Activated T-cell treated with anti-CD3 and anti-CD28 coated beads for 4 hours (primary cell): ENCODE measurements at places on chromosomes 1 and 21.

DNA sequence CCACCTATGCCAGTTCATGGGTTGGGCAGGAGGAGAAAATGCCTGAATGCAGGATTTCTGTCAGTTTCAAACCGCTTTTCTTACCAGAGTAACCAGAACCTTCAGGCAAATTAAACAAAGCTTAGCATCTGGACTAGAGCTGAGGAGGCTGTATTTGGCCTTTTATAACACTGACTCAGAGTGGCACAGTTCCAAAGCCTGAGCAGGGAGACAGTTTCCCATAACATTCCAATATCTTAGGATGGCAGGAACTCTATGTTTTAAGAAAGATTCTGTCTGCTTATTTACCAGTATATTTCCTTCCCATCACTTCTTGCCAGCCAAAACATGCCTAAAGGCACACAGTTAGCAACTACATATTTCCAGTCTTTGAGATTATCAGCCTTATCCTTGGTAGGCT lies 46.8 kb downstream of the UBR4 start:
- no peak for DNase-seq

GRCh38 chr1:153921080-153921802 lies 1.5 kb downstream of the GATAD2B start:
- DNase-seq: no peak

DNA sequence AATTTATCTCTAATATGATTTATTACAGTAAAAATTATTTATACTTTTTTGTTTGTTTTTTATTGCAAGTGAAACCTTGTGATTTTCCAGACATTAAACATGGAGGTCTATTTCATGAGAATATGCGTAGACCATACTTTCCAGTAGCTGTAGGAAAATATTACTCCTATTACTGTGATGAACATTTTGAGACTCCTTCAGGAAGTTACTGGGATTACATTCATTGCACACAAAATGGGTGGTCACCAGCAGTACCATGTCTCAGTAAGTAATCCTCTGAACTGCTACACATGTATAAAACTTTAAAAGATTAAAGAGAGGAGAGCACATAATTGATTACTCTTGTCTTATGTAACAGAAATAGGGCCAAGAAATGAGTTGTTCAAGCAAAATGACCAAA lies 4.5 kb downstream of the CFHR3 start:
- DNase-seq: no peak

GRCh38 chr1:40712405-40712944 lies 21.0 kb downstream of the NFYC start:
- no peak for DNase-seq

DNA sequence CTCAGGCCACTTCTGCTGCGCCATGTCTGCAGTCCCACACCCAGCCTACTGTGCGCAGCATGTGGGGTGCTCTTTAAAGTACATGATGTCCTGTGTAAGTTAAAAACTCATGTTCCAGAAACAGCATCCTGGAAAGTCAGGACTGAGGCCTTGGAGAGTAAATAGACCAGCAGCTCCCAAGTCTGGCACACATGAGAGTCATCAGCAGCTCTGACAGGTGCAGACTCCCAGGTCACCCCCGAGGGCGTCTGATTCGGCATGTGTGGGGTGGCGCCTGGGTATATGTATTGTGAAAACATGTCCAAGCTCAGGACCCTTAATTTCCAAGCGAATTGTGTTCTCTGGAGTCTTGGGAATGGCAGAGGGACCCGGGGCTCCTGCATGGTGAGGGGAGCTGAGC lies 120.1 kb upstream of the RUNX3 start:
- DNase-seq: no peak

GRCh38 chr1:219266524-219266923 lies 92.8 kb downstream of the LYPLAL1 start:
- DNase-seq: no peak

DNA sequence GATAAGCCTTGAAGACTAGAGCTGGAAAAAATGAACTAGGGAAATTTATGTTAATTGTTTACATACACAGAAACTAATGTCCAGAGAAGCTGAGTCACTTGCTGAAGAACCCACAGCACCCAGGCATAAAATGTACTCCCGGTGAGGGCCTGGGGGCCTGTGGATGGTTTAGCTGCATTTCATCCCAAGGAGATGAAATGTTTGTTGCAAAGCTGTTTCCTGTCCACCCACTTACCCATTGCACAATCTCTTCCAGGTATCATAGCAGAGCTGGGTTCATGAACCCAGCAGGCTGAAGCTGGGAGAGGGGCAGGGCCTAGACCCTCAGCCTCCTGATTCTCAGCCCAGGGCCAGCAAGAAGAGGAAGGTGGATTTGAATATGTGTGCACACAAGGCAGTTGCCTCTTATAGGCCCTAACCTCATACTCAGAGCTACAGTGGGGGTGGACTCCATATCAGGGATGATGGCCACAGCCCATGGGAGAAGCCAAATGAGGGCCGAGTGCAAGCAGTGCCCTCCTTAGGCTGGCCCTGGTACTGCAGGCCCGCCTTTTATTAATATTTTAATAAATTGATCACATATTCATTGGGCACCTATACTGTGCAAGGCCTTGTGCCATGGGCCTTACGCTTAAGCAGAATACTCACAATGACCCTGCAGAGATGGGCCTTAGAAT lies 110.8 kb downstream of the LACTBL1 start:
- DNase-seq: no peak

DNA sequence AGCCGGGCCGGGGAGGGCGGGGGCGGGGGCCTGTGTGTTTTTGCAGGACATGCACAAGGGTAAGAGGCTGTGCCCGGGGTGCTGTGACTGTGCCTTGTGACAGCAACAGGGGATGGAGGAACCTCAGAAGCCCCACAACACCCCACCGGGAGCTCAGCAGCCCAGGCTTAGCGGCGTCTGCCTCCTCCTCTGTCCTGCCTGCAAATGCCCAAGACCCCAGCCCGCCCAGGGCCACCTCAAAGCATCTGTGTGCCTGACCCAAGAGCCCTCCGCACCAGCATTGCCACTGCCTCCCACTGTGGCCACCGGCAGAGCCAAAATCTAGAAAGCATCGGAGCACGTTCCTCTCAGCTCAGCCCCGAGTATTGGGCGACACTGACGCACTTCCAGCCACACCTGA lies 2.7 kb upstream of the ACTRT2 start:
- no peak for DNase-seq

- no peak for DNase-seq
These were observed 34.4 kb upstream of the COP1 start for GRCh38 chr1:176241385-176242015.

- DNase-seq: no peak
These were observed 31.1 kb downstream of the CNST start for GRCh38 chr1:246597340-246597739.

DNA sequence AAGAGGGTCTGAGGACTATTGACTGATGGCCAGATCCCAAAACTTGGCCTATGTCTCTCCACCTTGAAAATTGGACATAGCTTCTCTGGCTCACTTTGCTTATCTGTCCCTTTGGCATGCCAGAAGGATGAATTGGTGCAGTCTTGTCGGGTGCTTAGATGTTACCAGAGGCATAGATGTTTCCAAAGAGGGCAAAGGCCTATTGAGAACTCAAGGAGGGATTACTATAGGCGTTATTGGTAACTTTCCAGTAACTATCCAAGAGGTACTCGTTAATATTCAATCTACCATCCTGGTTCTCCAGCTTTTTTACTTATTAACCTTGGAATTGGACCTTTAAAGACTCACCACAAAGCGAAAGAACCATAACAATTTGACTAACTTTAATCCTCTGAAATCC lies 368.3 kb upstream of the ESRRG start:
- DNase-seq: no peak

DNA sequence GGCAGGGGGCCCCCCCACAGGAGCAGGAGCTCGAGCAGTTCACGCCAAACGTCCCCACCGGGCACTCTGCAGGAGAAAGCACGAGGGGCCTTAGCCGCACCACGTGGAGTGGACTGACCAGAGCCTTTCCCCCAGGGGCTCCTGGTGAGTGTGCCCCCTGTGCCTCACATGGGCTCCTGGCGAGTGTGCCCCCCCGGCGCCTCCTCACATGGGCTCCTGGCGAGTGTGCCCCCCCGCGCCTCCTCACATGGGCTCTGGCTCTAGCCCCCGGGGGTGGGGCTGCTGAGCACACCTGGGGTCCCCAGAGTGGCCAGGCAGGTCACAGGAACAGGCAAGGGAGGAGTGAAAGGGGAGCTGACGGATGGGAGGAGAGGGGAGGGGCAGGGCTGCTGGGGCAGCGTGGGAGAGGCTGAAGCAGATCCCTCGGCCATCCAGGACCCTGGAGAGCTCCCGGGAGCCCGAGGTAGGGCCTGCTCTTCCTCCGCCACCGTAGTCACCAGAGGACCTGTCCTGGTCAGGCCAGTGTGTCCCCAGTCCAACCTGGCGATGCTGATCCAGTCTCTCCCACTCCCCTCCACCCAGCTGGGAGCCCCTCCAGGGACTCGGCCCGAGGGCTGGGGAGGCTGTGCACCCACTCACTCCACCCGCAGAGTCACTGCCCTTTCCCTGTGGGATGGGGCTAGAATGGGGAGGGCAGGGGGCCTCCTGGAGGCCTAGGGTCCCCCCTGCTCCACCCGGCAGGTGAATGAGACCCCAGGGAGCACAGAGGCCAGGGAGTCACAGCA lies 47.6 kb downstream of the ARHGEF16 start:
- DNase-seq: no peak

GRCh38 chr1:94607398-94607797 lies 65.8 kb upstream of the F3 start:
- DNase-seq: no peak

GRCh38 chr1:52628614-52629324 lies 4.2 kb upstream of the SHISAL2A start:
- DNase-seq: no peak

DNA sequence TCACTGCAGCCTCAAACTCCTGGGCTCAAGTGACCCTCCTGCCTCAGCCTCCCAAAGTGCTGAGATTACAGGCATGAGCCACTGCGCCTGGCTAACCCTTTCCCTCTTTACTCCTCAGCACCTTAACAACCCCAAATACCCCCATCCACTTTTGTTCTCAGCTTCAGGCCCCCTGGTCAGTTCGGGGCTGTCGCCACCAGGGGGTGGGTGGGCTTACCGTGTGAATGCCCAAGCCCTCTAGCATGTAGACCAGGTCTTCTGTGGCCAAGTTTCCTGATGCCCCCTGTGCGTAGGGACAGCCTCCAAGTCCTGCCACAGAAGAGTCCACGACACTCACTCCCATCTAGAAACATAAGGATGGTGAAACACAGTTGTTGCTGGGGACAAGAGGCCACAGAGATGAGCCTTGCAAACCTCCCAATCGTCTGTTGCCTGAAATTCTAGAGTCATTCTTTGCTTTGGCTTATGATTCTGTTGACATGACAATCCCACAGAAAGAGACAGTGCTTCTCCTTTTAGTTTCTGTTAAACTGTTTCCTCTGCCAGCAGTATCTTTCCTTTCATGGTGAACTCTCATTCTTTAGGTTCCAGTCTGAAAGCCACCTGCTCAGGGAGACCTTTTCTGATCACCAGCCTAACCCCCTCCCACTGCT lies 3.8 kb upstream of the GALE start:
- DNase-seq: no peak

DNA sequence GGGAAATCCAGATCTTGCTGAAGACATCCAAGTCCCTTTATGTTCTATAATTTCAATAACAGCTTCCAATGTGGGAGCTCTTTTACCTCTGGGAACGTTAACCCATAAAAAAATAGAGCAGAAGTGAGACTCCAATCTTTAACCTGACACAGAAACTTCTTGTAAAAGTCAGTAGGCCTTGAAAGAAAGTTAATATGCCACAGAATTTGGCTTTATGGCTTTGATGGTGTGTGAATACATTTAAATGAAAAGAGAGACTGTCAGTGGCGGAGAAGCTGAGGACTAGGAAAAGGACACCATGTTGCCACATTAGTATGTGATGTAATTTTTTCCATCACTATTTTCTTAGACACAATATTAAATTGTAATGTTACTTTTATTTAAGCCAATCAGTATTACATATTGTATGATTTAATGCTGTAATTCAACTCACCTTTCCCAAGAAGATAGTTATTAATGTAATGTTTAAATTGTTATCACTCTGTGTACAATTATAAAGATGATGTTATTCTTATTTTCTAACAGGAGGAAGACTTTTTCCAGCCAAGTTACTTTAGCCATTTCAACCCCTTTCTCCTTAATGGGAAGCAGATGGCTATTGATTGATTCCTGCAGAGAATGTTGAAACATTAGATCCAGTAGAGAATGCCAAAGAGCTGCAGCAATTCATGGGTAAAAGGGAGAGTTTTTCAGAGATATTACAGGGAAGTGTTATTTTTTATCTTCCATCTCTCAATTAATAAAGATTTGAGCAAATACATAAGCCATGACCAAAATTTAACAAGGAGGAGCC lies 17.5 kb upstream of the CLDN8 start:
- DNase-seq: no peak

DNA sequence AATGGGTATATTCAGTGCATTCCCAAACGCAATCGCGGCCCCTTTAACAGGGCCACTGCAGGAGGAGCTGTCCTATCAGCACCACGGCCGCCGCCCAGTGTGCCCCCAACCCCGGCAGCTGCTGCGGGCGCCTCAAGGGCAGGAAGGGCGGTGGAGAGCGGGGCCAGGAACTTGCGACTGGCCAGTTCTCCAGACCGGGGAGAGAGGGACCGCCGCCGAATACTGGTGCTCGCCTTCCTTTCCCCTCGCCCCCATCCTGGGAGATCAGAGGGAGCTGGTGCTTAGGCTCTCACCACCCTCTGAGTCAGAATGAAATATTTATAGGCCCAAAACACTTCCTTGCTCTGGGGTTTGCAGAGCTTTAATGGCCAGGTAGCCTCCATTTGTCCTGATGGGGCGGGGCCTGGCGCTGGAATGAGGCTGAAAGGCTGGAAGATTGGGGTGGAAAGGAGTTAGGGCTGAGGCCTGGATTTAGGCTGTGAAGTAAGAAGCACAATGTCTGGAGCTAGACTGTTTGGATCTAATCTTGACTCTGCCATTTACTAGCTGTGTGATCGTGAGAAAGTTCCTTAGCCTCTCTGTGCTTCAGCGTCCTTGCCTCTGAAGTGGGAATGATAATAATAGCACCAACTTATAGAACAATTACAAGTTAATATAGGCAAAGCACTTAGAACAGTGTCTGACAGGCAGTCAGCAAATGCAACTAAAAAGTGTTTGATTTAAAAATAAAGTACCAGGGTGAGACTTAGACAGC lies 75.5 kb downstream of the NAV1 start:
- DNase-seq: no peak

DNA sequence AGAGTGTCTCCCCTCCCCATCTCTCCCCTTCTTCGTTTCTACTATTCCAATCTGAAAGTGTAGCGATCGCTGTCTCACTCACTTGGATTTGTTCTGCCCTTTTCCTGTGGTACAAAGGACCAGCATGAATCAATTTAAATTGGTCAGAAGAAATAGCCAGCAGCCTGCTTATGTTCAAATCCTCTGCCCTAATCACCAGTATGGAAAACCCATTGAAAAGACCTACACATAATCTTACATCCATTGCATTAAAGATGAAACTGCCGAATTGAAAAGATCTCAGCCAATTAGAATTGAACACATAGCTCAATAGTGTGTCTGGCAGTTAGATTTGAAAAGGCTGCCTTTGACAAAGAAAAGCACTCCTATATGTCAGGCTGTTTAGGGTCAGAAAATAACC lies 122.6 kb downstream of the TNNI3K start:
- no peak for DNase-seq
